Endothelial cell (in vitro differentiated cells): ENCODE measurements at places on chromosomes 1 and 21.

- H3K4me1 ChIP-seq, result no peaks in the 10 kb centered on the region
- no peak for DNase-seq
- H3K27me3 ChIP-seq, result peaks cover 10% of the 10 kb centered on the region
- H3K4me3 ChIP-seq, result no peak overlapping the region
- H3K27ac ChIP-seq, result no peak overlapping the region
- peaks cover 14% of the 10 kb centered on the region for H3K36me3 ChIP-seq
Observed at GRCh38 chr1:227749225-227749624, 14.0 kb downstream of the SNAP47 start.

DNA sequence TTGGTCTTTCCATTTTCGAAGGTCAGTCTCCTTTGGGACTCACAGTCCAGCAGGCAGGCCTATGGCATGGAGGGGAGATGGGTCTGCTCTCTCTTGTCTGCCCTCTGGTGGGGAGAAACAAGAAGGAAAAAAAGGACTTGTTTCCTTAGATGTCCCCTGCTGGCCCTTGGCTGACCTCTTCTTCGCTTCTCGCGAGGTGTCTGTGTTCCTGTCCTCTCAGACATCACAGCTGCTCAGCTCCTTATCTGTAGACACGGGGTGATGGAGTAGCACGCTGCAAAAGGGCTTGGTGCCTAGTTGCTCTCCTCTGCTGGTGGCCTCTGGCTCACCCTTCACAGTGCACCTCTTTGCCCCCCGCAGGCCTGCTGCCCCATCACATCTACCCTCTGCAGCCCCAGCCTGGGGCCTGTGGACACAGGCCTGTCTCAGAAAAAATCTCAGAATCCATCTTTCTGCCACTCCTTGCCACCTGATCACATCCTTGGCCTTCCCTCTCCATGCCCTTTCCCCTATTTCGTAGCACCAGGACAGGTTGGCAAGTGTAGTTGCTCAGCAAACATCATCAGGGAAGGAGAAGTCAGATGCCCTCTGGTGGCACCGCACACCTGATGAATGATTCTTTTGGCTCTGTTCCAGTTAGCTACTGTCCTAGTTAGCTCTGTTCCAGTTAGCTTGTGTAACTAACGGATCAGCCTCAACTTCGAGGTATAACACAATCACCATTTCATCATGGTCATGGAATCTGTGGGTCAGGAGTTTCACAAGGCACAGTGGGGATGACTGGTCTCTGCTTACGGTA lies 18.7 kb upstream of the AK2 start:
- peak; percentile 67 for DNase-seq
- peaks cover 2% of the 10 kb centered on the region for H3K27me3 ChIP-seq
- peaks cover 3% of the 10 kb centered on the region for H3K4me1 ChIP-seq
- peak overlapping the region; percentile 17 for H3K27ac ChIP-seq
- peaks cover 4% of the 10 kb centered on the region for H3K36me3 ChIP-seq

GRCh38 chr1:162944974-162945674 lies 84.1 kb upstream of the CCDC190 start:
- H3K27me3 ChIP-seq, result peaks cover 2% of the 10 kb centered on the region
- no peak for DNase-seq
- H3K36me3 ChIP-seq, result no peaks in the 10 kb centered on the region
- no peaks in the 10 kb centered on the region for H3K4me1 ChIP-seq

- no peak for DNase-seq
- peaks cover 4% of the 10 kb centered on the region for H3K27me3 ChIP-seq
- H3K4me3 ChIP-seq, result no peak overlapping the region
- H3K27ac ChIP-seq, result no peak overlapping the region
- no peaks in the 10 kb centered on the region for H3K4me1 ChIP-seq
- H3K36me3 ChIP-seq, result no peaks in the 10 kb centered on the region
Observed at GRCh38 chr1:36882536-36883285, 151.6 kb downstream of the GRIK3 start.
